ENCODE measurements at places on chromosomes 2 and 18.
A peak's percentile ranks its signal among the peaks of the same experiment; 100 is the strongest.

- DNase-seq = no peak
These were observed 17.9 kb upstream of the MSGN1 start for GRCh38 chr2:17798338-17798737.

GRCh38 chr18:31241900-31242409, 76.0 kb upstream of the DSG1 start:
- no peak for DNase-seq

GRCh38 chr2:177077778-177078177, 134.8 kb upstream of the HNRNPA3 start:
- DNase-seq = no peak

GRCh38 chr2:18050001-18050400, 171.5 kb downstream of the KCNS3 start:
- DNase-seq = no peak

GRCh38 chr2:72940786-72941185, 23.5 kb downstream of the EMX1 start:
- DNase-seq = no peak

GRCh38 chr2:33372940-33373553, 103.4 kb upstream of the RASGRP3 start:
- peak; percentile 74 for DNase-seq

DNA sequence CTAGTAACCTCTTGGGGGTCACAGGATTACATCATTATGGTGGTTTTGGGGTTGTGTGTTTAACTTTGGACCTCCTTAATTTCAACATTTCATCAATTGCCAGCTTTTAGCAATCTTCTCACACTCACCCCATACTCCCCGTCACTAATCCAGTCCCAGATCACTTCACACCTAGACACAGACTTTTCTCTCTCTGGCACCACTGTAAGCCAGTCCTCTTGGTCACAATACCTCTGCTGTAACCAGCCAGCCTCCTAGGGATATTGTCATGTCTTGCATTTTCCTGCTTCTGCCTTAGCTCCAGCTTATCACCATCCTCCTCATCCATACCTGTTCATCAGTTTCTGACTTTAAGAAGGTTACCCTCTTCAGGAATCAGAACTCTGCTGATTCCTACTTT, 1.6 kb upstream of the STK17B start:
- no peak for DNase-seq

DNA sequence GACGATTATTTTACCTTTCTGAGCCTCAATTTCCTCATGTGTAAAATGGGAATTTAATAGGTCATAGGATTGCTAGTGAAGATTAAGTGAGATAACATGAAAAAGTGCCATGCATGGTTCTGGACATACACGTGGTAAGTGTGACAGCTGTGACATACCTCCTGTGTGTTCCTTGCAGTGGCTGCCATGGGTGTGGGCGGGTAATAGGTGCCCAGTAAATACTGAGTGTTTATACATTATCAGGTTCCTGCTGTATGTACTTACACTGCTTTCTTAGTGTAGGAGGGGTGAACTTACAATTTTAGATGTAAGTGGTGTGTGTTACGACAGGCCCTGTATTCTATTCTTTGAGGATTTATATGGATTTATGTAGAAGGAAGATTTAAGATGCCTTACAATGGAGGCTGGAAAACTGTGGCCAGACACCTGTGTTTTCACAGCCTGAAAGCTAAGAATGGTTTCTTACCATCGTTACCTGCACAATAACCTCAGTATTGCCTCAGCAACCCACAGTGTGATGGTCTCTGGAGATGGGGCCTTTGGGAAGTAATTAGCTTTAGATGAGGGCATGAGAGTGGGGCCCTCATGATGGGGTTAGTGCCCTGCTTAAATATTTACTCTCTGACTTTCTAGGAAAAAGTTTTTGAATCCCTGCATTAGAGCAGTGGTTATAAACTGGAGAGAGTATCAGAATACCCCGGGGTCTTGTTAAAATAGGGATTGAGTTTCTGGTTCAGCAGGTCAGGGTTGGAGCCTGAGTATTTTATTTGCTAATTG, 78.1 kb downstream of the ASAP2 start:
- DNase-seq = no peak

All from Ammon's horn (tissue), 1 donor.